ENCODE measurements at places on chromosomes 7 and 10. TPM values are rescaled to one million over a fixed set of nuclear protein-coding genes. Genes with fewer than 3 reads are reported as not detected.

Gene GATA3
- total RNA-seq, result not detected

Gene NKX1-2
- not detected for total RNA-seq

Gene ARL5B
- 11.6 TPM for total RNA-seq

Gene SFMBT2
- total RNA-seq, result 2.9 TPM

Gene CALY
- not detected for total RNA-seq

Gene COPS6
- total RNA-seq, result 57.2 TPM

Gene CALML5
- not detected for total RNA-seq

Gene SPDYE2B
- not detected for total RNA-seq

Gene GRM3
- total RNA-seq, result not detected

Gene ITIH5
- total RNA-seq, result not detected

Gene MMD2
- total RNA-seq, result not detected

Gene HACD1
- total RNA-seq, result 12.8 TPM

Gene SPDYE5
- not detected for total RNA-seq

Gene SPDYE8
- total RNA-seq, result not detected

Gene GOLGA7B
- total RNA-seq, result not detected

Gene MPP7
- not detected for total RNA-seq

Gene GNG11
- total RNA-seq, result 113 TPM

Gene HOXA13
- not detected for total RNA-seq

Gene MYH16
- total RNA-seq, result not detected

Gene ACTL6B
- not detected for total RNA-seq

Gene SFRP4
- 5.2 TPM for total RNA-seq

Gene ARHGAP22
- total RNA-seq, result 7.6 TPM

Gene PDCD4
- 36.1 TPM for total RNA-seq

Gene AKR1C8
- not detected for total RNA-seq

Gene SPAG6
- not detected for total RNA-seq

Gene POMZP3
- total RNA-seq, result 4.2 TPM

Gene SAMD9L
- total RNA-seq, result 7.6 TPM

Gene DRGX
- total RNA-seq, result not detected

Gene ZPBP
- not detected for total RNA-seq

Gene MICALL2
- total RNA-seq, result 48.4 TPM

Gene CCDC3
- total RNA-seq, result 12.2 TPM

Gene MKI67
- 5.1 TPM for total RNA-seq

Gene RHOBTB1
- total RNA-seq, result 7.8 TPM

Gene LIPN
- not detected for total RNA-seq

Gene EGR2
- total RNA-seq, result 4.9 TPM

Gene AZGP1
- total RNA-seq, result not detected

Gene PDGFA
- 13.3 TPM for total RNA-seq

Gene BTBD16
- total RNA-seq, result not detected

Gene FAM13C
- total RNA-seq, result 2.6 TPM

Gene ECHS1
- total RNA-seq, result 103 TPM

Gene MUC12
- total RNA-seq, result not detected

Gene BICC1
- total RNA-seq, result 81.6 TPM

Gene PPP1R3C
- total RNA-seq, result 46.4 TPM

Gene CLCN1
- not detected for total RNA-seq

Gene RARRES2
- not detected for total RNA-seq

Gene CCDC7
- 1.3 TPM for total RNA-seq

Gene FAM25C
- total RNA-seq, result not detected

Gene PRLHR
- total RNA-seq, result not detected

Gene UTF1
- not detected for total RNA-seq

Gene CFAP46
- total RNA-seq, result 0.81 TPM

Gene PSPH
- total RNA-seq, result 37.4 TPM

Gene TCAF1
- 103 TPM for total RNA-seq

Gene INHBA
- total RNA-seq, result 1.4 TPM

Gene FAM241B
- total RNA-seq, result not detected

Gene PNLIP
- total RNA-seq, result not detected

Gene NYAP1
- 7.0 TPM for total RNA-seq

Gene SEMA4G
- total RNA-seq, result 4.2 TPM
